Left colon (tissue), 2 donors: ENCODE measurements at places on chromosomes 12 and 14. TPM values are rescaled to one million over a fixed set of nuclear protein-coding genes. Genes with fewer than 3 reads are reported as not detected.

Gene OR2AP1
- not detected for total RNA-seq

Gene GPR84
- not detected for total RNA-seq

Gene PTHLH
- not detected for total RNA-seq

Gene NGB
- 0.31 TPM for total RNA-seq

Gene ASB2
- total RNA-seq: 1.5 TPM

Gene NFE2
- 0.18 TPM for total RNA-seq

Gene SUOX
- 24.1 TPM for total RNA-seq

Gene KRT82
- total RNA-seq: not detected

Gene KCNC2
- not detected for total RNA-seq

Gene B4GALNT1
- total RNA-seq: 0.34 TPM

Gene SLC11A2
- 41.9 TPM for total RNA-seq

Gene ADGRD1
- 5.8 TPM for total RNA-seq

Gene NEUROD4
- total RNA-seq: not detected

Gene COX6A1
- 1,140 TPM for total RNA-seq

Gene KRT5
- total RNA-seq: not detected

Gene ERG28
- total RNA-seq: 27.7 TPM

Gene CDK17
- total RNA-seq: 21.0 TPM

Gene INHBC
- total RNA-seq: not detected

Gene A2M
- total RNA-seq: 227 TPM

Gene LIN7A
- total RNA-seq: 0.61 TPM

Gene KRT72
- total RNA-seq: not detected

Gene CYP27B1
- 1.7 TPM for total RNA-seq

Gene GARIN6
- not detected for total RNA-seq

Gene FUT8
- 27.8 TPM for total RNA-seq

Gene MSI1
- total RNA-seq: 3.4 TPM

Gene GPRC5D
- not detected for total RNA-seq

Gene AICDA
- not detected for total RNA-seq

Gene CACNA1C
- 10.1 TPM for total RNA-seq

Gene FICD
- total RNA-seq: 4.6 TPM

Gene NANOG
- 0.09 TPM for total RNA-seq

Gene CCDC196
- 1.6 TPM for total RNA-seq

Gene CCDC92
- total RNA-seq: 20.6 TPM

Gene SPX
- not detected for total RNA-seq

Gene KCNMB4
- 1.5 TPM for total RNA-seq

Gene TPPP2
- total RNA-seq: 0.28 TPM

Gene ARHGAP5
- 133 TPM for total RNA-seq

Gene SYCP3
- total RNA-seq: 0.20 TPM

Gene PRB2
- total RNA-seq: not detected

Gene COQ5
- total RNA-seq: 35.1 TPM

Gene NID2
- 15.5 TPM for total RNA-seq

Gene PGF
- total RNA-seq: 1.3 TPM

Gene ADAMTS20
- total RNA-seq: not detected

Gene TMEM233
- 0.08 TPM for total RNA-seq

Gene RHEBL1
- not detected for total RNA-seq
